ENCODE measurements at places on chromosomes 2 and 18.

DNA sequence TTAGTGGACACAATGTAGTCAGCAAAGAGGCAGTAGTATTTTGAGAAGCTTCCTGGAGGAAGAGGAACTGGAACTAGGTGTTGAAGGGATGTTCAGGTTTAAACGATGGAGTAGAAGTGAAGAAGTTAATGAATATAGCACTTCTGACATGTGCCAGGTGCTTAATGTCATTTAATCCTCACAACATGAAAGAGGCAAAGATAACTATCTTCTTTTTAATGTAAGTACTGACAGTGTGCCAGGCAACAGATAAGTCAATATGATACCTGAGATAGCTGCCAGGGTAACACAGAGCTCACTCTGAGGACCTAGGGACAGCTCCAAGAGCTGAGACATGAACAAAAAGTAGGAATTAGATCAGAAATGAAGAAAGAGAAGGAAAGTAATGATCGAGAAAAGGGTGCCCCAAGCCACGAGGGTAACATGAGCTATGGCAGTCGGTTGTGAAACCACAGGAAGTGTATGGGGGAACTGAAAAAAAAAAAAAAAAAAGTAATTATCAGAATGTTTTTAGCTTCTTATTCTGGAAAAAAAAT is 140.7 kb downstream of the RNF144A start:
- DNase-seq, result no peak

GRCh38 chr2:210553373-210553772 is 3.0 kb upstream of the CPS1 start:
- no peak for DNase-seq

- no peak for DNase-seq
Observed at GRCh38 chr2:70639841-70640436, 86.3 kb upstream of the TGFA start.

- no peak for DNase-seq
Observed at GRCh38 chr2:28750316-28751251, 1.0 kb upstream of the PPP1CB start.

DNA sequence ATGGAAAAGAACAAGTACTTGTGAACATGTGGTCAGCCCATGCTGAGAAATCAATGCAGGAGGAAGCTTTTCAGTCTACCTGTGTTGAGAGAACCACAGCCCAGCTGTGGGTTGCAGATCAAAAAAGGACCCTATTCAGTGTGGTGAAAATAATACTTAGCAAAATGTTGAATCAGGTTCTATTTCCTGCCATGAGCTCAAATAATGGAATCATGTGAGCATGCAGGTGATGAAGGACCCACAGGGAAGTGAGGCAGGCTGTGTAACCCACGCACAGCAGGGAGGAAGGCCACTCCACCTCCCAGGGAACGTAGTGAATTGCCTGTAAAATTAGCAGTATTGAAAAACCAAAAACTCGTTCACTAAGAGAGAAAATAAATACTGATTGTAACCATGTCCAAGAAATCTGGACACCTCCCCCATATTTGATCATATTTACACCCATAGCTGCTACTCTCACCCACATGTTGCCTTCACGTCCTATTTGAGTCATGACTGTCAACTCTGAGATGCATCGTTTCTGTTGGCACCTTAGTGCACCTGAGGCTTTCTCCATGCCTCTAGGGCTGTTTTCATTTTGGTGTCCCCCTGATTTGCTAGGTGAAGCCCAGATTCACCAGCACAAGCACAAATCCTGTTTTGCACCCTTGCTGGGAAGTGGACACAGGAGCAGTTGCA is 20.5 kb upstream of the BCL2L11 start:
- DNase-seq, result no peak

DNA sequence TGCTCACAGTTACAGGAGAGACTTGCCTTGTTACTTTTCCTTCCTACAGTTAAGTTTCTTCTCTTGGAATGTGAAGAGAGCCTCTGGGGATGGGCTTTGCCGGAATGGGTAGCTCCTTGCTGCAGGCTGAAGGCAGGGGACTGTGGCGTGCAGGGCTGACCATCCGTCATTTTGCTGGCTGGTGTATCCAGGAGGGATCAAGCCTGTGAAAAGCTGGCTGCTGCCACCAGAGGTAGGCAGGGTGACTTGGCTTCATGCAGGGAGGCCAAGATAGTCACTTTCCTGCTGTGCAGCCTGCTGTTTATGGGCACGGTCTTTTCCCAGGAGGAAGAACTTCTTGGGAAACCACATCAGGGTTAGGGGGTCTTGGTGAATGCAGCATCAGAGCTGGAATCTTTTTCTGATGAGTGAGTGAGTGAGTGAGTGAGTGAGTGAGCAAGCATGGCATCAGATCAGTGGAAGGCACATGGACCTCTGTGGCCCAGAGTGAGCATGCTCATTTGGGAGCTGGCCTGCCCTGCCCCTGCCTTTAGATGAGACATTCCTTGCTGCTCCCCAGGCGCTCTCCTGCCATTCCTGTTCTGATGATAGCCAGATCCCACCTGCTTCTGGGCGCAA is 33.0 kb downstream of the FHOD3 start:
- DNase-seq, result no peak

DNA sequence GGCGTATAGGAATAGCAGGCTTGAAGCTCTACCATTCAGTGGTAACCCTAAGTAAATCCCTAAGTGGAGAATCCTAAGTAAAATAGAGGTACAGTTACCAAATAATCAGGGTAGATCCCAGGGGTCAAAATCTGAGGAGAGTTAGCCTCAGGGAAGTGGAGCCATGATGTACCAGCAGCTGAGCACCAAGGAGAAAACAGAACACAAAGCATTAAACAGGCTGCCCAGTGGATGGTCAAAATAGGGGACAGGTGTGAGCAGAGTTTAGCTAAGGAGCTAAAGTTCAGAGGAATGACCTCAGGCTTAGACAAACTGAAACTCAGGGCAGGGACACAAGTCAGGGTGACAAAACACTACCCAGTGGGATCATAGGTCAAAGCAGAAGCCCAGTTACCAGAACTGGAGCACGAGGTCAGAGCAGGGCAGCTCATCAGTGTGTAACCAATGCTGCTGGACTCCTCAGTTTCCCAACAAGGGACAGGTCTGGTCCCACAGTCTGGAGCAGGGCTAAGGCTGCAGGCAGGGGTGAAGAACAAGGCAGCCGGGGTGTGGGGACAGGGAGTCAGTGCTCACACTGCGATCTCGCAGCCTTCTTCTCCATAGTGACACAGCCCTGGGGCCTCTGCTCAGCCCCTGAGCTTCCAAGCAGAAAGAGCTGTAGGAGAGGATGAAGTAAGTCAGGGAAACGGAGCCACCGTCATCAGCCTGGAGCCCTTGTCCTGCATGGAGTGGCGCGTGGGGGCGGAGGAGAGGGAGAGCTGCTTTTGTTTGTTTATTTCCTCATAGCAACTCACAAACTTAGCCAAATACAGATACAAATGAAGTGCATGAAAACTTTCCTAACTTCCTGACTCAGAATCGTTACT is 264.0 kb downstream of the MREG start:
- no peak for DNase-seq

- no peak for DNase-seq
Observed at GRCh38 chr2:96195410-96196066, 13.1 kb downstream of the STARD7 start.

DNA sequence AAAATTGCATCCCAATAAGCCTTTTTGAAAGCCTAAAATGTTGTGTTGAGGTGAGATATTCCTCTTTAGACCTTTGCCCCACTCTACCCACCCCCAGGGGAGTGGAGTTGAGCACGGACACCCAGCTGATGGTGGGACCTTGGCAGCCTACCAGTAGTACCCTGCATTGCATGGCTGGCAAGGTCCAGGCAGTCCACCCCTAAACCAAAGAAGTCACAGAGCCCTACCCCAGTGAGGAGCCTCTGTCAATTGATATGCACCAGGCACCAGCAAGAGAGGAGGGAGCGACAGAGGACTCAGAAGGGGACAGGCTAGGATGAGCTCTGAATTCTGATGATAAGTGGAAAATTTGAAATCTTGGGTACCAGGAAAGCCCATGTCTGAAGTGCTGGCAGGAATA is 38.6 kb downstream of the MARCO start:
- DNase-seq, result no peak

DNA sequence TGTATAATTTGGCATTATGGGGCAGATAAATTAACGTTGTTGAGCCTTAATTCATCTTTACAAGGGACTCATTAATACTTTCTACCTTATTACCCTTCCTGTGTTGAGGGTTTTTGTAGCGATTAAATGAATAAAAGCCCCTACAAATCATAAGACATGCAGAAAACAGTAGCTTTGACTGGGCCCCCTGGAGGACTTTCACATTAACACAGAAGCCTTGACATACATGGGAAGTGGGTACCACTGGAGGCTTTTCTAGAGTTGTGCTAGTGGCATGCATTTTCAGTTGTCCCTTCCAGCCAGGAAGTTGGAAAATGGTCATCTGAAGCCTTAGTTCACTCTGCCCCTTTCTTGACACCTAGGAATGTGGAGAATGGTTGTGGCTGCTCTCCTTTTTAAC is 30.2 kb downstream of the MTA3 start:
- DNase-seq, result no peak

- DNase-seq, result no peak
Observed at GRCh38 chr2:196183172-196183473, 11.7 kb upstream of the STK17B start.

DNA sequence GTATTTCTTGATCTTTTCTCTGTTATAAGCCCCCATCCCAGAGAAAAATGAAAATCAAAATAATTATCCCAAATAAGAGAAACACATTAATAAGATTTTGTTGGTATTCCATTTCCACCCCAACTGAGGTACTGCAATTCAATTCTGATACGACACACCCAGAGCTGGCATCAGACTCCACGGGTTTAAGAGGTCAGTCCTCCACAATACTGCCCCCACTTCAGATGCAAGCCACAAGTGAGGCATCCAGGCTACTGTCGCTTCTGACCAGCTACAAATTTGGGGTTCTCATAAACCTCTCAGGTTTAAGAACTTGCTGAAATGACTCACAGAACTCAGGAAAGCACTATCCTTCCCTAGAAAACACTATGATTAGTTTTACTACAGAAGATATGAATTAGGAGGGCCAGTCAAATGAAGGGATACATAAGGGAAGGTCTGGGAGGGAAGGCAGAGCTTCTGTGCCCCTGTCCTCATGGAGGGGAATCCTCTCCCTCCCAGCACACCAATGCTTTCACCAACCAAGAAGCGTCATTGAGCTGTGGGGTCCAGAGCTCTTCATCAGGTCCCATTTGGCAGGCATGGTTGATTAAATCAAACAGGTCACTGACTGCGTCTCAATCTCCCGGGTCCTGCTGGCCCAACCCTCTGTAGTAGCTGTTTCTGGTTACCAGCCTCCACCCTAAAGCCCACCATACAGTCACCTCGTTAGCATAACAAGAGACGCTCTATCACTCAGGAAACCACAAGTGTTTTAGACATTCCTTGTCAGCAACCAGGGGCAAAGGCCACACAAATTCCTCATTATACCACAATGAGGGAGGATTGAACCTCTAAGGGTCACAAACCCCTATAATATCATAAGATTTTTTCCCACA is 46.2 kb downstream of the IWS1 start:
- DNase-seq, result no peak

DNA sequence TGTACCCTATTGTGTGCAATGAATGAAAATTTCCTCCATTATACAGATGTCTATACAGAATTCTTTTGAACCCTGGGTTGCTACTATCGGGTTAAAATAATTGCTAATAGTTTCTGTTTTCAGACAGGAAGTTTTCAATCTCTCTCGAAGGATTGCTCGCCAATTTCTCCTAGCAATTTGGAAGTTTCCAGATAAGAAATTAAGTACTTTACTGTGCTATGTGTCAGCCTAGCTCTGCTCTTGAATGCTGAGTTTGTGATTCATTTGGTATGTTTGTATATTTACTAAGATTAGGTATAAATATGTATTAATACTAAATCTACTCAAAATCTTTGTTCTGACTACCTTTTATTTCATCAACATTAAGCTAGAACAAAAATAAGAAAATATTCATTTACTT is 74.6 kb upstream of the ARL5A start:
- no peak for DNase-seq

DNA sequence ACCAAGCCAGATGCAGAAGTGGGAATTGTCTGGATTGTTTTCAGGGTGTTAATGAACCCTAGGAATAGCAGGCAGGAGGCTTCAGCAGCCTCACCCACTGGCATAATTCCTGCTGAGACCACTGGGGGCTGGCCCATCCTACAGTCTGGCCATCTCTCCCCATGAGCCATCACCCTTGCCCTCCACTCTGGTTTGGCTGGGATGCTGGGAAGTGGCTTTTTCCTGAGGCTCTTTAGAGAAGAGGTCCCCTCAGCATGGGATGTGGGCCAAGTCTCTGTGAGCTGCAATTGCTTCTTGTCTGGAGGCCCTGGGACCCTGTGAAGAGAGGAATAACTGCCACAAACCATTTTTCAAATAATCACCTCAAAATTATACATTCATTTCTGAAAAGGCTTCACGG is 4.0 kb downstream of the TCF7L1 start:
- DNase-seq, result no peak

DNA sequence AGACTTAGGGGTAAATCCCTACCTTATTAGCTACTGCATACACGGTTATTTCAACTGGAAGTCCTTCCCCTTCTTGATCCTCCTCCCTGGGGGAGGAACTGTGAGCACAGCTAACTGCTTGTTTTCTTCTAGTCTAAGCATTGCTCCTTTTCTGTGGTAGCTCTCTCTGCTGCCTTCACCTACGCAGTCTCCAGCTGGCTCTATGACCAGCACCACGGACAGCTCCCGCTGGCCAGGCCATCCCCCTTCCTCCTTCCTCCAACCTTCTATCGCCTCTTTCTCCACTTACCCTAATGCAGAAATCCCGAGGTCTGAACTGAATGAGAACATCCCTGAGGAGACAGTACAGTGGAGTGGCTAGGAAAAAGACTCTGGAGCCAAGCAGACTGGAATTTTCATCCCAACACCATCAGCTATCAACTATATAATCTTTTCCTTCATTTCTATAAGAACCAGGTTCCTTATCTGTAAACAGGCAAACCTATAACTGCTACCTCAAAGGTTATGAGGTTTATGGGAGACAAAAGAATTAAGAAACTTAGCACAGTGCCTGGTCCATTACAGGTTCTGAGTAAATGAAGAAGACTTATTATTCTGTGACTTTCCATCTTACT is 4.7 kb upstream of the CFAP65 start:
- no peak for DNase-seq

GRCh38 chr2:109474319-109474825 is 139.4 kb downstream of the SEPTIN10 start:
- DNase-seq, result no peak

- DNase-seq, result no peak
Observed at GRCh38 chr2:25309402-25309801, 32.3 kb downstream of the DNMT3A start.

DNA sequence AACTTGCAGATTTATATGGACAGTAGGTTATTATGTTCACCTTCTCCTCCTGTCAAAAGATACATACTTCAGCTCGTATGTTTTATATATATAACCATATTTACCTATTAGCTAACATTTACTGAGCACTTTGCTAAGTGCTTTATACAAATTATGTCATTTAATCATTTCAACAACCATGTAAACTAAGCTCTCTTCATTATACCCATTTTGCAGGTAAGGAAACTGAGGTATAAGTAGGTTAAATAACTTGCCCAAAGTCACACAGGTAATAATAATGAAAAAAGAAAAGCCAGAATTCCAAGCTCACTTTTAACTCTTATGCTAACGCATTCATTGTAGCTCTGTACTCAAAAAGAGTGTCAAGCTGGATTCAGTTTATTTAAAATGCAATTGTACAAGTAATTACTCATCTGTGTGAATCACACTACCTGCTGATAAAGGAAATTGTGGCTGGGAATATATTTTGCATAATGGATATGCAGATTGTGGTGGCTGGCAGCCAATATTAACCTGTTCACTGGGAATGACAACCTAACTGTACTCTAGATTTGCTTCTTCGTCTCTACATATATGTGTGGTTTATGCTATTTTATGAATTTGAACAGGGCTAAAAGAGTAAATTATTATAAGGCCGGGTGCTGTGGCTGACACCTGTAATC is 20.6 kb downstream of the SLC16A14 start:
- DNase-seq, result no peak

GRCh38 chr2:173982182-173982714 is 17.1 kb upstream of the SP3 start:
- DNase-seq, result no peak

All from stimulated activated CD8-positive, alpha-beta memory T cell treated with anti-CD3 and anti-CD28 coated beads, Interleukin-15, amount 100 ng/mL, for 24 hours (primary cell).